ENCODE measurements at places on chromosomes 13 and 19. TPM values are rescaled to one million over a fixed set of nuclear protein-coding genes. Genes with fewer than 3 reads are reported as not detected.

ZNF615 gene
- 9.0 TPM for total RNA-seq

ZNF582 gene
- total RNA-seq, result 0.98 TPM

SEMA6B gene
- total RNA-seq, result not detected

TTC9B gene
- total RNA-seq, result not detected

ZNF93 gene
- 22.3 TPM for total RNA-seq

ZNF99 gene
- not detected for total RNA-seq

CCDC169 gene
- 0.30 TPM for total RNA-seq

TEKTIP1 gene
- total RNA-seq, result 1.4 TPM
